ENCODE measurements at places on chromosomes 11 and 22.

GRCh38 chr11:11537871-11538270 lies 83.9 kb downstream of the GALNT18 start:
- no peak for DNase-seq

- no peak for DNase-seq
Observed at GRCh38 chr22:23673826-23674690, 16.8 kb upstream of the RGL4 start.

DNA sequence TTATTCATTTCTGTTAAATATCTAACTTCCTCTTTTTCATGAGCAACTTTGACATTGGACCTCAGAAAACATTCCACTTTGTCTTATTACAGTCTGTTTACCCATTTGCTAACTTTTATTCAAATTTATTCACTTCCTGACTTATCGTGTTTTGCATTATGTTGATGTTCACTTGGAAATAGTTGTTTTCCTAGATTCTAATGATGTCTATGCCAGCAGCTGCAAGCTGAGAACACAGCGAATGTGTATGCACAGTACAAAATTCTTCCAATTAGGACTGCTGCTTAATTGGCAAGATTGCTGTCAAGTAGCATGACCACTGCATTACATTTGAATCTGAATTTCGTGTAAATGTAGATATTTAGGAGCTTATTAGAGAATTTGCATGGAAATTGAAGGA lies 61.5 kb upstream of the GRIA4 start:
- DNase-seq = no peak

DNA sequence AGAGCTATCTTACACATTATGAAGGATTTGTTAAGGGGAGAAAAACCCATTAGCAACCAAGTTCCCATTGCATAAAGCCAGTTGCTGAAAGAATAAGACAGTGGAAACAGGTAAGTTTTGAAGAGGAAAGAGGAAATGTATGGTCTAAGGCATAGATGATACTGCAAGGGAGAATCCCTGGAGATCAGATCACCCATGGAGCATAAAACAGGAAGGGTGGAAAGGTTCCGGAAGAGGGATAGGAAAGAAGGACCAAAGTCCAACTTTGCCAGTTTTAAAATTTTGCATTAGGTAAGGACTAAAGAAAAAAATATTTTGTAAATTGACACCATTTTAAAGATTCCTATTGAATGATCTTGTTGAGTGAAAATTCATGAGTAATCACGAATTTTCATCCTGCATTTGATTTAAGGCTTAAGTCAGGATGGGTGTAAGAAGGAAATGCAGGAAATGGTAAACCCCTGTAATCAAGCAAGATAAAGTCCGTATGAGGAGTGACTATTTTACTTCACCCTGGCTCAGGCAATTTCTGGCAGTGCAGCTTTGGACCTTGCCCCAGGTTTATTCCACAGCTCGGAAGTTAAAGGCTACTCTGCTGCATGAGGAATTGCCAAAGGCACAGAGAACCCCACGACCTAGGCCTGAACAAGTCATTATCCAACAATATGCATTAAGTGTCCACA lies 70.9 kb downstream of the CCDC34 start:
- no peak for DNase-seq

- DNase-seq = no peak
Observed at GRCh38 chr11:134358856-134359490, 27.2 kb downstream of the GLB1L2 start.

DNA sequence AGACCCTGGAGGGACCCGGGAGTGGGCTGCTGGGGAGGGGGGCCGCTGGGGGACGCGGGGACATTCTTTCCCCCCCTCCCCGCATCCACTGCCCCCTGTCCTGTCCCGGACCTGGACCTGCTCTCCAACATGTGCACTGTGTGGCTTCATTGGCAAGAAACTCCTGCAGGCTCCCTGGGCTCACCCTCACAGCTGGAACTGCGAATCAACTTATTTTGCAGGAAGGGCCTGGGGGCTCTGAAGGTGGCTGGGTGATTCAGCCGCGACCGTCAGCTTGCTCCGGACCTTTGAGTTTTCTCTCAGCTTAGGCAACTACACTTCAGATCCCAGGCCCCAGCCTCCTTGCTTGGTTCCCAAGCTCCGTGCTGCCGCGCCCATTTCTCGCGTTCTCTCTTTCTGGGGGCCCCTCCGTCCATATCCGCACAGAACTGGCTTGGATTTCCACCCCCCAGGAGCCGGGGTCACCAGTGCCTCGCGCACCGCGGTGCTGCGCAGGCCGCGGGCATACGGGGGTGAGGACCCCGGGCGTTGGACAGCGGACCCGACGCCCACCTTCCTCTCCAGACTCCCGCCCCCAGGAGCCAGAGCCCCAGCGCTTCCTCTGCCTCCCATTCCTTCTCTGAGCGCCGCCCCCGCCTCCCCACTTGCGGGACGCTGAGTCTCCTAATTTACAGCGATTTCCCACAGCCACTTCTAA lies 471 bp upstream of the AHNAK start:
- no peak for DNase-seq

DNA sequence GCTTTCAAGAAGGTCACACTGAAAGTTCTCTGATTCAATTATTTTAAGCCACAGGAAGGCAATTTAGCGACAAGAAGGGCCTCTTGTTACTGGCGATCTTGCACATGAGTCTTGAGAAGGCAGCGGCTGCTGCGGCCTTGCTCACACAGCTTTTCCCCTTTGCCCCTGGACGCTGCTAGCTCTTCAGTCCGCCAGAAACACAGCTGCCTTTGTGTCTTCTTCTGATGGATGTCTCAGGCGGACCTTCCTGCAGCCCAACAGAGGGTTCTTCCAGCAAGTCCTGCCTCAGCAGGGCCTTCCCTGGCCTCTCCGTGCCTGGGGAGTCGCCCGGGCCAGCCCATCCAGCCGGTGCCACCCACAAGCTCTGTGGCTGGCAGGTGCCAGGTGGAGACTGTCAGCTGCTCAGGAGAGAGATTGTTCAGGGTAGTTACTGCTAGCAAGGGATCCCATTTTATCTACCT lies 59.4 kb downstream of the PKNOX2 start:
- no peak for DNase-seq

- no peak for DNase-seq
Observed at GRCh38 chr11:95245038-95245437, 14.0 kb upstream of the SESN3 start.

GRCh38 chr11:125750629-125751028 lies 4.5 kb downstream of the PATE1 start:
- DNase-seq = no peak

GRCh38 chr11:31640611-31641010 lies 131.0 kb downstream of the ELP4 start:
- no peak for DNase-seq

DNA sequence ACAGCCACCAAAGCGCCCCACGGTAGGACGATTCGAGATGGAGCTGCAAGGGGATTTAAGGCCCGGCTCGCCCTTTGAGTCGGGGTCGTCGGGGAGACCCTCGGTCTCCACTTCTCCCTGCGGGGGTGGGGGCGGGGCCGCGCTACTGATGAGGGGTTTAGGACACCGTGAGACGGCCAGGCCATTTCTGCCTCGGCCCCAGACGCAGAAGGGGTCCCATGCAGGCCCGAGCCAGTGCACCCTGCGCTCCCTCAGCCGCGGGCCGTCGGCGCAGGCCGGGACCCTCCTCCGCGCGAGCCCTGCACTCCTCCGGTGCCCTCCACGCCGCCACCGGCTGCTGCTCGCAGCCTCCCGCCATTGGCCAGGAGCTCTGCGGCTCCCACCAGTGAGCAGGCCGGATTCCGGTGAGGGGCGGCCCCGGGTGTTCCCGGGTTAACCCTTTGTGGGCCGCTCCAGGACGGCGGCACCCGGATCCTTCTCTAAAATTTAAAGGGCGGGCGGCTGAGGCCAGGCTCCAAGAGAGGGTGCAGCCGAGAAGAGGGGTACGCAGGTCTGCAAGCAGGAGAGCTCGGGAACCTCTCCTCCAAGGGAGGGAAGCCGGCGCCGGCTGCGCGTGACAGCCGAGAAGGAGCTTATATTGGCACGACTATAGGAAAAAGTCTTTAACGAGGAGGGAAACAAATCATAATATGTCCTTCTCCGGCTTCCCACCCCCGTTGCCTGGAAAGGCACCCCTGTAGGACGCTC lies 18.0 kb downstream of the CREB3L1 start:
- DNase-seq = peak; percentile 47

DNA sequence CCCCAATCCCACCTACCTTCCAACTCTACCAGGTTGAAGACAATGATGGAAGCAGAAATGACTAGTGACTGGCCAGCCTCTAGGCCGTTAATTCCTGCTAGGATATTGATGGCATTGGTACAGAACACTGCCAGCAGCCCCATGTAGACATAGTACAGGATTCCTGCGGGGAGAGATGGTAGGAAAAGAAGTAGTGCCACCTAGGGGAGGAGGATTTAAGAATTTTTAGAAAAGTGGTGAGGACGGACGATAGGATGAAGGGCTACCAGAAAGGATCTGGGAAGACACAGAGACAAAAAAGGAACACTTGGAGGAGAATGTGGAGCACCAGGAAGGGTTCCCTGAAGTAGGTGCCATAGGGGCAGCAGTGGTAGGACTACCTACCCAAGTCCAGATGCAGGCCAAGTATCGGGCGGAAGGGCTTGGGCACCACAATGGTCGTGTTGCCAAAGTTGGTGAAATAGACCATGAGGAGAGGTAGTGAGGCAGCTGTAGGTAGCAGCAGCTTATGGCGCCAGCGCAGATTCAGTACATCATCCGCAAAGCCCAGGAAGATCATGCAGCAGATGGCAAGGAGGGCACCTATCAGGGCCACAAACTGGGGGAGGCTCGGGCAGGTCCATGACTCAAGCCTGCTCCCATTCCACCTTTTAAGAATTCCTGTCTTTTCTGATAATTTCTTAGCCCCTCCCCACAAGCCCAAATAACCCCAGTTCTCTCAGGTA lies 1.2 kb downstream of the DPAGT1 start:
- no peak for DNase-seq

GRCh38 chr11:20066783-20067156 lies 93.5 kb downstream of the DBX1 start:
- DNase-seq = no peak

DNA sequence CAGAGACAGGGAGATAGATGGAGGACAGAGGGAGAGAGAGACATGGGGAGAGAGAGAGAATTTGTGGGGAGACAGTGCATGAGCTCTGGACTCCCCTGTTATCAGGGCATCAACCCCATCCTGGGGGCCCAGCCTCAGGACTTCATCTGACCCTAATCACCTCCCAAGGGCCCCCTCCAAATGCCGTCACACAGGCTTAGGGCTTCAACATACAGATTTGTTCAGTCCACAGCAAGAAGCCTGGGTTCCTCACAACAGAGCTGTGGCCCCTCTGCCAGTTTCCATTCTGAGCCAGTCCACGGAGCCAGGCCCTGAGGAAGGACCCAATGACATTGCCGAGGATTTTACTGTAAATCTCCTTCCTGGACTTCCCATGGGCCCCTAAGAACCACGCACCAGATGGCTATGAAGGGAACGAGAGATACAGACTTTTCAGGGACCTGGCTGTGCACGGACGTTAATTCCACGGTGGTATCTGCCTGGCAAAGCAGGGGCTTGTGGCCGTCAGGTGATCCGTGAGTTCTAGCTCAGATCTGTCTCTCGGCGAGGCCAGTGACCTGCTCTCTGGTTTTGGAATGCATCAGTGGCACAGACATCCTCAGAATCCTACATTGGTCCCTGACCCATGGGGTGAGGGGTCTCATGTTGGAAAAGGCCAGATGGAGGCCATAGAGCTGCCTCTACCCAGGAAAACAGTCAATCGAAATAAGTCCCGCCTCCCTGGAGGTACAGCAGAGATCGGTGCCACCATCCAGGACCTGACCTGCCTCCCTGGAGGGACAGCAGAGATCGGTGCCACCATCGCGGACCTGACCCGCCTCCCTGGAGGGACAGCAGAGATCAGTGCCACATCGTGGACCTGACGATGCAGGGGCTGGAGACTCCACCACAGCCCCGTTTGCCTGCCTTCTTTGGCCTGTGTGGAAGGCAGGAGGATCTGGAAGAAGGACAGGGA lies 8.7 kb upstream of the B4GALNT4 start:
- no peak for DNase-seq

GRCh38 chr11:124533626-124534025 lies 9.8 kb downstream of the OR8B12 start:
- DNase-seq = no peak

DNA sequence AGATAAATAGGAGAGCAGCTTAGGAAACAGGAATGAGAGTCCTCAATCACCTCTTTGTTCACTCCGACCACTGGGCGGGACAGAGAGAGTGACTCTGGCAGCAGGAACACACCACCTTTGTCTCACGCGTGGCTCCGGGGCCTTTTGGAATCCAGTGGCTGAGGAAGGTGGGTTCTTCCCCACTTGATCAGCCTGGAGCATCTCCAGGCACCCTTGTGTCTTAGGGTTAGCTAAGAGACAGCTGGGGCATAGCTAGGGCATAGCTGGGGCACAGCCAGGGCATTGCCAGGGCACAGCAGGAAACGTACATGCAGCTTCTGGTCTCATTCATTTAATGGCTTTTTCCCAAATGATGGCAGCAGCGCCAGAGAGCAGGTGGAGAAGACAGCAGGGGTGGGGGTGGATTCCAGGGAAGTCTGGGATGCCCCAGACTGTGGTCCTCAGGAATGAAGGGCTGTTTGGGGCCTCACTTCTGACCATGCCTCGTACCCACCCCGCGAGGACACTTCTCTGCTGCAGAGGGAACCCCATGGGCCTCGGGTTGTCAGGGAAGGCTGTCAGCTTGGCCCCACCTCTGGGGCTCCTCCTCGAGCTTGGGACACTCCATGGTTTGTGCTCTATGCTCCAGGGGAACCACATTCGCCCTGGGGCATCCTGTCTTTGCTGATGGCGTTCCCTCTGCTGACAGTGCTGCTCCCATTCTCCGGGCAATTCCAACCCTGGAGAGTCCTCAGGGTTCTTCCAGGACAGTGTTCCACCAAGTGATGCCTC lies 30.4 kb upstream of the SHANK2 start:
- no peak for DNase-seq

DNA sequence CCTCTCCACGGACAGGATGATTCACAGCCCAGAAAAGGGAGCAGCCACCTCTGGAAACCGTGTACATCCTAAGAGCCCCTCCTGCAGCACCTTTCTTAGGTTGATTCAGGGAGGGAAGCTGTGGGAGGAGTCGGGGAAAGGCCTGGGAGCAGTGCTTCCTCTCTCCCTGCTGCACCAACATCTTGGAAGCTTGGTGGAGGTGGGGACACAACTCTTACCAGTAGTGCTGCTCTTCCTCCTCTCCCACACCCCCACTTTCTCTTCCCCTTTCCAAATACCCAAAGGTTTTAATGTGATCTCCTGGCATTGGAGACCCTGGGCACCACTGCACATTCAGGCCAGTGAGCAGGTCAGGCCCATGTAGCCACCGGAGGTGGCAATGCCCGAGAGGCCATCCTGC lies 46.4 kb upstream of the HORMAD2 start:
- no peak for DNase-seq

DNA sequence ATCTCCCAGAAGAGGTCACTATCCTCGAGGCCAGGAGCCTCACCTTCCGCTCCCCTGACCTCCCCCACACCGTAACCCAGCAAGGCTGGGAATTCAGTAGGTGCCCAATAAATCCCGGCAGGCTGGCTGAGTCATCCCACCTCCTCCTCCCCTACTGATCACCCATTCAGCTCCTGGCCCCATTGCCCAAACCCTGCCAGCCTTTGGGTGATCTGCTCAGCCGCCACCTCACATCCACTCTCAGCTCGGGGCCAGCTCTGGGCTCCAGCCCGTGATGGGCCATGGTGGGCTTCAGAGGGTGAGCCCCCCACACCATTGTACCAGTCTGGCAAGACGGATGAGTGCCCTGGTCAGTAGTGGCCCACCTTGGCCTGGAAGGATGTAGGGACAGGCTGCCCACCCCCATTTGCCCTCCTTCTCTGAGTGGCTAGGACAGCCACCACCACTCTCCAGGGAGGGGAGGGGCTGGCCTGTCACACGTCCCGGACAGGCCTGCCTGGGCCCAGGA lies 8.2 kb downstream of the TRPM5 start:
- DNase-seq = no peak

- DNase-seq = no peak
Observed at GRCh38 chr11:109870297-109870696, 222.9 kb upstream of the ZC3H12C start.

All from stimulated activated CD8-positive, alpha-beta memory T cell treated with anti-CD3 and anti-CD28 coated beads, Interleukin-4, amount 100 ng/mL, for 4 hours (primary cell).